ENCODE measurements at places on chromosomes 2 and 18.

GRCh38 chr2:122899614-122900013, 1125.5 kb upstream of the CNTNAP5 start:
- DNase-seq, result no peak

DNA sequence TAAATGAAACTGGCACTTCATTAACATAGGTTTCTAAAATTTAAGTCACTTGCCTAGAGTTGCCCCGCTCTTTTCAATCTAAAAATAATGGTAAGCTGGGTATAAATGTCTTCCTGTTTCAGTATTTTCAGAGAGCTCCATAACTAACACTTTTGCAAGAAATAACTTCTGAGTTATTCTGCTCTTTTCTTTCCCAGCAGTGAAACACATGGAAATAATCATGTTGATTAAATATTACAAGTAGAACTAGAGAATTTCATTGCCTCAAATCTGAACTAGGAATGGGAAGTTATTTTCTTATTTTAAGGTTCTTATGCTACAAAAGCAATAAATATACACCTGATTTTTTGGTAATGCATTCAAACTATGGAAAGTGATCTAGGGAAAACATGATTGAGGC, 257.4 kb downstream of the IKZF2 start:
- DNase-seq, result no peak

GRCh38 chr18:50726960-50727589, 92.7 kb downstream of the MRO start:
- no peak for DNase-seq

DNA sequence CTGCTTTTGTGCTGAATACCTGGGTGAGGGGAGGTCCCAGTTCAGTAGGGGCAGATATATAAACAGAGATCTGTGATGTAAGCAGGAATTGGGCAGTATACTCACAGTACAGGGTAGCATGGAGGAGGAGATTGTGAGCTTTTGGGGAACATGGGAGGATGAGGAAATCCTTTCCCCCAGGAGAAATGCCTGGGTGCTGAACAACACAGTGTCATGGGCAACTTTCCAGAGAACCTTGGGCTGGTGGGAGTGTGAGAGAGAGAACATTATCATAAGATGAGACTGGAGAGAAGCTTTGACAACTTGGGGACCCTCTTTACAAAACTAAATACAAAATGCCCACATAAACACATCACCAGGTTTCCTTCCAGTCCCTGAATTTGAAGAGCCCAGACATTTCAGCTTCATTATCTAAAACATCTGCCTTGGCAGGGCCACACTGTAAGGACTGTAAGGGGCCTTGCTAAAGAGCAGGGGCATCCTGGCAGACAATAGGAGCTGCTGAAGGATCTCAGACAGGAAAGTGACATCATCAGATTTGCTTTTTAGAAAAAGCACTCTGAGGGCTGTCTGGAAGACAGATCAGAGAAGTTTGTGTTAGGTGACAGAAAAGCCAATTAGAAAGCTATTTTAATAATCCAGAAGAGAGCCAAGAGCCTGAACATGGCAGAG, 303.1 kb upstream of the FBXO11 start:
- no peak for DNase-seq

DNA sequence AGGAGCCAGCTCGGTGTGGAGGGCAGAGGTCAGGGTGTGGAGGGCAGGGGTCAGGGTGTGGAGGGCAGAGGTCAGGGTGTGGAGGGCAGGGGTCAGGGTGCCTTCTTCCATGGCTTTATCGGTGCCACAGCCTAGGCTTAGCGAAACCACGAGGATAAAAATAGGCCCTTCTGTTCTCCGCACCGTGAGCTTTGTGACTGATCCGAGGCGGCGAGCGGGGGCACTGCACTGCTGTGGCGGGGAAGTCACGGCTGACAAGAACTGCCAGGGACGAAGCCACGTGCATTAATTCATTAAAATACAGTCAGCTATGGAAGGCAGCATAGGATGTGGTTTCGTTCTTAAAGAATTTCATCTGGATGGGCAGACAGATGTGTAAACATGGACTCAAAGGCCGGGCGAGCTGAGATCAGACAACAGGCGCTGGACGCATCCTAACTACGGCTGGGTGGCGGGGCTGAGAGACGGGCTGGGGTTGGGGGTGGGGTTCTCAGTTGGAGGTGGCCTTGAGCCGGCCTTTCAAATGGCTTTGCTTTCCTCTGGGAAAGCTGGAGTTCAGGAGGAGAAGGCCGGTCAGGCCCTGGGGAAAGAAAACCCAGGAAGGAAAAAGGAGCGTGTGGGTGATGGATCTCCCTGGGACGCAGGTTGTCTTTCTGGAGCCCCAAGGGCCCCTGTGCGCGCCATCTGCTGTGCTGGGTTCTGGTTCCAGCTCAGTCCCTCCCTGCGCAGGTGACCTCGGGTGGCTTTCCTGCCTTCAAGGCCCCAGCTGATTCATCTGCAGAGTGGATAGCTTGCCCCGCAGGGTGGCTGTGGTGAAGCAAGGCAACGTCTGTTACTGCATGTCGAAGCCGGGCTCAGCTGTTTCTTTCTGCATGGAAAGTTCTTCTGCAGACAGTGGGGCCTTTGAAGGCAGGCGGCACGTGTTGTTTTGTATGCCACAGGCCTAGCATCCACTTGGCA, 958 bp upstream of the ALLC start:
- no peak for DNase-seq

DNA sequence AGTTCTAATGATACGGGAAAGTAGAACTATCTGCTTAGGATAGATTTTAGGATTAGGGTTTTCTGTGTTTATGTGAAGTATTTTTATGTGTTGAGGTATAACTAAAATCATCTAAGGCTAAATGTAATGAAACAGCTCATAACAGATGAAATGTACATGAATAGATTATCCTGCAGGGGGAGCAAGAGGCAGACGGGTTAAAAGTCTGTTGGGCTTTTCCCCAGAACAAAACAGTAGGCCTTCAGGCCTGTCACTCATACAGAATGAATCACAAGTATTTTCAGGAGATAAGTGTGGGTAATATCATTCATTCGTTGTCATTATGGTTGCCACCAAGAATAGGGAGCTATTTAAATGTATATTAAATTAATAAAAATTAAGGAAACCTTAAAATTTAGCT, 107.9 kb upstream of the IL1R2 start:
- no peak for DNase-seq

DNA sequence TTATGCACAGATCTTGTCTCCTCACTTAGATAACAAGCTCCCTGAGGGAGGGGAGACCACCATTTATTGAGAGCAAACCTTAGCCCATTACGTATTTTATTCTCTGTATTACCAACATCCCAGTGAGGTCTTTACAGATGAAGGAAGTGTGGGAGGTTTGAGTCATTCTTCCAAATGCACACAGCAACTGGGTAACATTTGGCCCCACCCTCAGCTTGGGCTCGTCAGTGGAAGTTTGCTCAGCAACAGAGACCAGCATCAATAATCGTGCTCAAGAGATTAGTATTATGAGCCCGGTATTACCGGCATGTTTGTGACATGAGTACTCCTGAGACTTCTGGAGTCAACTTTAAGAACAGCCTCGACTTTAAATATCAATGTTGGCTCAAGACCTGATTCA, 168.6 kb downstream of the ETAA1 start:
- DNase-seq, result no peak

DNA sequence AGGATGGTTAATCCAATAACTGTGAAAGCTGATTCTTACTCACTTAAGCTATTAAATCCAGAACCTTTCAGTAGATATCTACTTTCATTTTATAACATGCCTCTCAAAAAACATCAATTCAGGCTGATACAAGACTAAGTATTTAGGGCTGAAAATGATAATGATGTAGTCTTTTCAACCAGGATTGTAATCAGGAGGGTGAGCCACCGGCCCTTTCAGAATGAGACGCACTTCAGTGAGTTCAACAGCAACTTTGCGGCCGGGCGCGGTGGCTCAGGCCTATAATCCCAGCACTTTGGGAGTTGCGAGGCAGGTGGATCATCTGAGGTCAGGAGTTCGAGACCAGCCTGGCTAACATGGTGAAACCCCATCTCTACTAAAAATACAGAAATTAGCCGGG, 30.4 kb downstream of the RBMS1 start:
- DNase-seq, result no peak

DNA sequence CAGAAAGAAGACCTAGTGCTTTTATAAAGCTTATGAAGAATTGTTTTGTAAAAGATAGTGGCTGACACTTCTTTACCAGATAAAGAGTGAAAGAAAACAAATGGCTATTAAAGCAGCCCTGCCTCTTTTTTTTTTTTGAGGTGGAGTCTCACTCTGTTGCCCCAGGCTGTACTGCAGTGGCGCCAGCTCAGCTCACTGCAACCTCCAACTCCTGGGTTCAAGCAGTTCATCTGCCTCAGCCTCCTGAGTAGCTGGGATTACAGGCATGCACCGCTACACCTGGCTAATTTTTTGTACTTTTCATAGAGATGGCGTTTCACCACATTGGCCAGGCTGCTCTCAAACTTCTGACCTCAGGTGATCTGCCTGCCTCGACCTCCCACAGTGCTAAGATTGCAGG, 12.9 kb downstream of the ARPC2 start:
- DNase-seq, result no peak

Measured in activated T-helper 1 cell treated with anti-CD3 and anti-CD28 coated beads, Interleukin-2, amount 50 U/mL, for 16 hours (primary cell).